ENCODE measurements at places on chromosomes 11 and 22. TPM values are rescaled to one million over a fixed set of nuclear protein-coding genes. Genes with fewer than 3 reads are reported as not detected.

The ALX4 gene
- not detected for total RNA-seq

The DDI1 gene
- not detected for total RNA-seq

The RAB6A gene
- 227 TPM for total RNA-seq

DNA sequence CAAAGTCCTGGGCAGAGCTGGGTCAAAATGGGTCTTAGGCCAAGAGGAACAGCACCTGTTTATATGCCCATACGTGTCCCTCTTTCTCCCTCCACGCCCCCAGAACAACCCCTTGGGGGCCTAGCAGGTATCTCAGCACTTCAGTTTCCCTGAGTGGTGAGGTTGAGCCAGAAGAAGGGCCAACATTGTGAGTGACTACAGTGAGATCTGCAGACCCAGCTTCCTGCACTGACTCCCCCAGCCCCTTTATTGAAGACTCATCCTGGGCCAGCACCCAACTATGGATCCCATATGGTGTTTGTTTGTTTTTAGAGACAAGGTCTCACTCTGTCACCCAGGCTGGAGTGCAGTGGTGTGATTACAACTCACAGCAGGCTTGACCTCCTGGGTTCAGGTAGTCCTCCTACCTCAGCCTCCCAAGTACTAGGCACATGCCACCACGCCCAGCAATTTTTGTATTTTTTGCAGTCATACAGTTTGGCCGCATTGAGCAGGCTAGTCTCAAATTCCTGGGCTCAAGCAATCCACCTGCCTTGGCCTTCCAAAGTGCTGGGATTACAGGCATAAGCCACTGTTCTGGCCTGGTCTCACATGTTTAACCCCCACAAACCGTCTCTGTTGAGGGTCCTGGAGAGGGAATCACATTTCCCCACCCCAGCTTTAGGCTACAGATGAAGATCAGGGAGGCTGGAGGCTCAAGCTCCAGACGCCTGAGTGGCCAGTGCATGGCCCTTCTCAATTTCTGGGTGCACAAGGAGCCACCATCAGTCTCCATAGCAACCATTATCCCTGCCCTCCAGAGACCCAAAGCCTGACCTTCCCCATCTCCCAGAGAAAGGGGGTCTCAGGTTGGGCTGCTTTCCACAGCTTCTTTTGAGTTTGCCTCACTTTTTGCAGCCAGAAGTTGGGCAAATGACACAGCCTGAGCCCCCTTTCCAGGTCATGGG, 1.7 kb upstream of the LARGE2 start:
- no peaks in the 10 kb centered on the region for H3K36me3 ChIP-seq
- no peaks in the 10 kb centered on the region for H3K27me3 ChIP-seq
- H3K4me1 ChIP-seq: peaks cover 17% of the 10 kb centered on the region
- peak overlapping the region; percentile 93 for H3K27ac ChIP-seq

GRCh38 chr22:48089601-48090331, 1327.3 kb downstream of the TBC1D22A start:
- peak; percentile 15 for DNase-seq
- no peak overlapping the region for H3K27ac ChIP-seq
- no peaks in the 10 kb centered on the region for H3K27me3 ChIP-seq
- no peak overlapping the region for H3K4me3 ChIP-seq
- H3K36me3 ChIP-seq: no peaks in the 10 kb centered on the region

DNA sequence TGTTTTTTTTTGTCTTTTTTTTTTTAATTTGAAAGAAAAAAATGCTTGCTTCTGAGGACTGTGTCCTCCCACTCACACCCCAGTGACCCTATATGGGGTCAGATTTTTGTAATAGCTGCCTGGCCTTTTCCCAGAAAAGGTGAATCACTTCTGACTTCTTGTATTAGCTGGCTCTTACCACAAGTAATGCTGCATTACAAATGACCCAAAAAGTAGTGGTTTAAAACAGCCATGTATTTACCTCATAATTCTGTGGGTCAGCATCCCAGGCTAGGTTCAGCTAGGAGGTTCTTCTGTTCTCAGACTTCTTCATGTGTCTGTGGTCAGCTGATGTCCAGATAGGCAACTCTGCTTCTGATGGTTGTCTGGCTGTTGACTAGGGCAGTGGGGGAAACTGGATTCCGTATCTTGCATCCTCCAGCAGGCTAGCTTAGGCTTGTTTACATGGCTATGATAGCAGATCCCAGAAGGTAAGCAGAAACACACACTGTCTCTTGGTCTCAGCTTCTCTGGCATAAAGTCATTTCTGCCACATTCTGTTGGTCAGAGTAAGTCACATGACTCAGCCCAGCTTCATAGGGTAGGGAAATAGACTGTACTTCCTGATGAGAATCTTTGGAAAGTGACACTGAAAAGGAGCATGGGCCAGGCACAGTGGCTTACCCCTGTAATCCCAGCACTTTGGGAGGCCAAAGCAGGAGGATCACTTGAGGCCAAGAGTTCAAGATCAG, 19.5 kb downstream of the LHFPL7 start:
- H3K4me3 ChIP-seq: no peak overlapping the region
- H3K4me1 ChIP-seq: peaks cover 5% of the 10 kb centered on the region
- H3K27me3 ChIP-seq: no peaks in the 10 kb centered on the region
- no peak for DNase-seq
